ENCODE measurements at places on chromosomes 4 and X.
A peak's percentile ranks its signal among the peaks of the same experiment; 100 is the strongest.

DNA sequence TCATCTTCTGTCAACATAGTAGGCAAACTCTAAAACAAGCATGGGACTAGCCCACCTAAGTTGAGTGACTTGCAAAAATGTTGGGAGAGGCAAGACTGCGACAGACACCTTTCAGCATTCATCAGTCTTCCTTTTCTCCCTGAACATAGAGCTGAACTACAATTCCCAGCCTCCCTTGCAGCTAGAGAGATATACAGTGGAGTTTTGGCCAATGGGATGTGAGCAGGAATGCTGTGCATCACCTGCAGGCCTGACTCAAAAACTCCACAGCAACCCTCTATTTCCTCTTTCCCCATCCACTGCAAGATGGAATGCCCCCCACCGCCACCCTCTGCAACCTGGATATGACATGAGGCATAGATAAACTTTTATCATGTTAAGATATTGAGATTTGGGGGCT is 66.5 kb downstream of the PDHA1 start:
- no peak for DNase-seq

DNA sequence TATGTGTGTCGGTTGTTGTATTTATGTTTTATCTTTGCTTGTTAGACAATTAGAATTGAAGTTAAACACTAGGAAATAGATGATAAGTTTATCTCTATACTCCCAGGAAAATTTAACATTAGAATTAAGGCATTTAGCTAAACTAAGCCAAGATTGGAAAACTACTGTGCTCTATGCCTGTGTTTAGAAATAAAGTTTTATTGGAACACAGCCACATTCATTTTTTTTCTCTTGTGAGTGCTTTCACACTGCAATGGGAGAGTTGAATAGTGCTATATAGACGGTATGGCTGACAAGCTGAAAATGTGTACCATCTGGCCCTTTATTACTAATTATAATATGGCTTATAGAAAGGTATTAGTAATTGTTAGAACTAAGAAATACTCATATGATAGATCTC is 186.7 kb upstream of the NUDT6 start:
- DNase-seq = no peak

GRCh38 chr4:41095192-41095872 is 119.0 kb downstream of the APBB2 start:
- DNase-seq = no peak

- no peak for DNase-seq
These were observed 32.5 kb downstream of the AKAP4 start for GRCh38 chrX:50168241-50168687.

- DNase-seq = peak; percentile 8
These were observed 1179.6 kb upstream of the PCDH7 start for GRCh38 chr4:29540439-29541102.

- DNase-seq = no peak
These were observed 22.8 kb upstream of the IL3RA start for GRCh38 chrX:1313788-1314187.

DNA sequence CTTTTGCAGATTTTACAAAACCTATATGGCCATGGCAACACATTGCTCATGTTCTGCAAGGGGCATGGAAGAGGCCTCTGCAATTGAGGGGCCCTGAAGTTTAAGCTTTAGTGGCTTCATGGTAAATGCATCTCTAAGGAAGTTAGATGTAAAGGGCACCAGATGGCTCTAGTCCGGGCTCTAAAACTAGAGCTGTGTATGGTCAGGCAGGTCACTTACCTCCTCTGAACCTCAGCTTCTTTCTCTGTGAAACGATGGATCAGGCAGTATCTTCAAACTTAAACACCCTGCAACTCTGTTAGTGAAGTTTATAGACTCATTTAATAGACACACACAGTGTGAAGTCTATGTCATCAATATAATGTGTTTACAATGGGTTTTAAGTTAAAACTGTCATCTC is 10.0 kb downstream of the MAGEB17 start:
- DNase-seq = no peak

DNA sequence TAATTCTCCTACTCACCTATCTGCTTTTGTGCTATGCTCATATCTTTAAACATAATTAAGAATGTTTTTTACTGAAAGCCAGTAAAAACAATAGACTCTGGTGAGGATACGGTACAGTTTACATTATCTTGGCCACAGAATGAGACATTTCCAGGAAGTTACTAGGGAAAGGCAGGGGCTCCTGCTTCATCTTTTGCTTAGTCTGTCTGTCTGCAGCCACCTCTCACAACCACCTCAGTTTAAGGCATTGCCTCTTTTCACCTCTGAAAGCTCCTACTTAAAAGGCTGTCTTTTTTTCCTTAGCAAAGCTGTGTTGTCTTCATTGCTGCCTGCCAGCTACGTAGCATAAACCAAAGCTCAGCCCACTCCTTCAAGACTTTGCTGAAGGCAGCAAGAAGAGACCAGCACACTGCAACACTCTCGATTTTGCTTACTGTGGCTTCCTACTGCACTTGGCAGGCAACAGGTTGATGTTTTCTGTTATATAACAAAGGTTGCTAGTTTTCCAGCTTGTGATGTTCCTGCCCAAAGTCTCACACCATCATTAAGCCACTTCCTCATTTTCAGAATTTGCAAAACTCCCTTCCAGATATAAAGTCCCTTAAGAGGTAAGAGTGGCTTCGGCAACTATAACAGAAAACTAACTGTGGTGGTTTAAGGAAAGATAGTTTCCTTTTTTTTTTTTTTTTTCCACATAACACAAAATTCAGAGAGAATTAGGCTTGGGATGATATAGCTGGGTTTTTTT is 432.9 kb downstream of the GRXCR1 start:
- DNase-seq = peak; percentile 22

- DNase-seq = no peak
These were observed 488.6 kb downstream of the KCTD8 start for GRCh38 chr4:43959976-43960375.

- DNase-seq = no peak
These were observed 71.9 kb upstream of the FAM9A start for GRCh38 chrX:8873102-8873501.

DNA sequence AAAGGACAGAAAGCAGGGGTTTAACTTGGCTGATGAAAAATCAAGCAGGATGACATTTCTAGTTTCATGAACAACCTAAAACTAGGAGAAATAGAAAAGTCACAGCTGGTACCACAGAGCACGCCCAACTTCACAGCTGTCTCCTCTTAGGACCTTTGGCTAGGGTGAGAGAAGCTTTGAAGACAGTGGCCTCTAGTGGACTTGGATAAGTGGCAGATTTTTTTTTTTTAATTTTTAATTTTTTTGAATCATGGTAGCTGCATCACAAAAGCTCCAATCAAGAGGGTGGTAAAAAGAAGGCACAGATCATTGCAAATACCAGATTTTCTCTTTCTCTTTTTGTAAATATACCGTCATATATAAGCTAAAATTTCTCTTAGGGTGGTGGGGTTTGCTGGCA is 20.2 kb upstream of the MAP3K15 start:
- peak; percentile 8 for DNase-seq

GRCh38 chrX:96376266-96376665 is 308.4 kb upstream of the DIAPH2 start:
- DNase-seq = no peak

GRCh38 chrX:44816367-44816766 is 27.5 kb upstream of the DUSP21 start:
- no peak for DNase-seq

DNA sequence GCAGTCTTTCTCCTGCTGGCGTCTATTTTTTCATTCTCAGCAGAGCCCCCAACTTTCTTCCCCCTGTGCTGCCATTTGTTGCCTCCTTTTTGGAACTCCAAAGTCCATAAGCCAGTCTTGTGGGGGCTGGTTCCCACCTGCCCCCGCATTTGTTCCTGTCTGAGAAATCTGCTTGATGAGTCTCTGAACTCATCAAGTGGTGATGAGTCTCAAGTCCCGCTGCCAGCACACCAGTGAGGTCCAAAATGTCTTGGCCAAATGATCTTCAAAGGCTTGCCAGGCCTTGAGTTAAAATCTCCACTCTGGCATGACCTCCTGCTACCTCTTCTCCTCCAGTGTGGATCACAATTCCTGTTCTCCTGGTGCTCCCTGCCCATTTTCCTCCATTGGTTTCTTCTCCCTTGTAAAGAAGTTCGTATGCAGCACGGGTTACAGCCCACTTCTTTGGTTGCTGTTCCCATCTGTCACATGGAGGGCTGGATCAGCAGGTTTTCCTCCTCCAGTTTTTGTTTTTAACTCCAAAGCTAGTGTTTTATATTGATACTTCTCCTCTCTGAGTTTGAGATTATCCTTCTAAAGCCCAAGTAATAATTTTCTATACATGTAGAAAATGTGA is 72.7 kb upstream of the LIMCH1 start:
- no peak for DNase-seq

DNA sequence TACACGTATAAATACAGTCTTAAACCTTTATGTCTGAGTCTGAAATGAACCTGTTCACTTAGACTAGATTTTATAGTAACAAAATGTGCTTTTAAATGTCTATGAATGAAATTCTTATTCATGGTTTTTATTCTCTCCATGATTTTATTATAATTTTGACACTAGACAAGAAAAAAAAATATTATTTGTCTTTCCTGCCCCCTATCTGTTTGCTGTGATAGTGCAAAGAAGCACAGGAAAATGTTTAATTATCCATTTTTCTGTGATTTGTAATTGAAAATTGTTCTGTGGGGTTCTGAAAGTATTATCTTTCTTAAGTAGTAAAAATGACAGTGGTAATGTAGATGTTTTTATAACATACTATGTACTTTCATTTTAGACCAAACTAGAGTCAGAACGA is 52.0 kb downstream of the INTS6L start:
- no peak for DNase-seq

DNA sequence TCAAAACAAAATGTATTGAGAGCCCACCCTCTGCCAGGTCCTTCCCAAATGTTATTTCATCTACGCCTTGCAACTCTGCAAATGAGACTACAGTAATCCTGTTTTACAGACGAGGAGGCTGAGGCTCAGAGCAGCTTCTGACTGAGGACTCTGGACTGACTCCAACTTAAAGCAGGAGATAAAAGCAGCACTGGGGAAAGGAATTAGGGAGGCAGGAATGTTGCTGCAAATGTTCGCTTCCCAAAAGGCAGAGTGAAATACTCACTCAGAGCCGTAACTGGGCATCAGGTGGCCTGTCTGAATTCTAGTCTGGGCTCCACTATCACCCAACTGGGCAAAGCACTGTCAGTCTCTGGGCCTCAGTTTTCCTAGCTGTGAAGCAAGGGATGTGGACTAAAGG is 94.7 kb upstream of the SRD5A3 start:
- DNase-seq = no peak

- DNase-seq = no peak
These were observed 54.6 kb downstream of the CPZ start for GRCh38 chr4:8647094-8647570.

GRCh38 chr4:168503652-168504362 is 7.0 kb downstream of the PALLD start:
- no peak for DNase-seq

- DNase-seq = no peak
These were observed 70.8 kb upstream of the GALNTL6 start for GRCh38 chr4:171742436-171742835.

GRCh38 chr4:158845311-158846041 is 76.7 kb downstream of the FNIP2 start:
- no peak for DNase-seq

GRCh38 chr4:72525938-72526337 is 43.1 kb downstream of the ADAMTS3 start:
- DNase-seq = peak; percentile 89

DNA sequence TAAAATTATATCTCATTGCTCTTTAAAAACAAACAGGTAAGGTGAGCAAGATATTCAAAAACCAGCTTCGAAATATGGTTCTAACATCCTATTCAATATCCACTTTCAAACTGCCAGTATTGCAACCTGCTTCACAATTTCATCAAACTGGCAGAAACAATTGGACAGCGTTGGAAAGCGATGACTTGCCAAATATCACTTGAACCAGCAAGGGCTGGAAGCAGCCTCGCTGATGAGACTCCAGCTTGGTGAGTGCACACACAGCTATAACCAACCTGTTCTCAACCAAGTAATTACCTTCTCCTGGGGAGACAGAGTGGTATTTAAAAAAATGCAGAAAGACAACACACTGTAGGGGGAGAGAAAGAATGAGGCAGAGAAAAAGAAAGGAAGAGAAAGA is 155.8 kb upstream of the RAI2 start:
- no peak for DNase-seq

DNA sequence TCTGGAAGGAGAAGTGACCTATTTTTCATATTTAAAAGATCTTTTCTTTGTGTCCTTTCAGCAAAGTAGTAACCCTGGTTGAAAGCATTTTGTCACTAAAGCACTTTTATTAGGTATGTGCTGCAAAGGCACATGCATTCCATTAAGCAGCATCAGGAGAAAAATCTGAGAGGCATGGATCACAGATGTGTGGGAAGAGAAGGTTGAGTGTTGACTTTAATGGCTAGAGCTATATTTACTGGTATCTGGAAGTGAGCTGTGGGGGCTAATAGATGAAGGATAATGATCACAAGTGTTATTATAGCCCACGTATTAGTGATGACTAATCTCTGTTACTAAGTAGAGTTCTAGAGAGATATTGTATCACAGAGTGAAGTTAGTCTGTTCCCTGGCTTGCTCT is 1520.7 kb downstream of the ARAP2 start:
- no peak for DNase-seq

- DNase-seq = no peak
These were observed 14.8 kb downstream of the ZNF185 start for GRCh38 chrX:152912641-152913040.

DNA sequence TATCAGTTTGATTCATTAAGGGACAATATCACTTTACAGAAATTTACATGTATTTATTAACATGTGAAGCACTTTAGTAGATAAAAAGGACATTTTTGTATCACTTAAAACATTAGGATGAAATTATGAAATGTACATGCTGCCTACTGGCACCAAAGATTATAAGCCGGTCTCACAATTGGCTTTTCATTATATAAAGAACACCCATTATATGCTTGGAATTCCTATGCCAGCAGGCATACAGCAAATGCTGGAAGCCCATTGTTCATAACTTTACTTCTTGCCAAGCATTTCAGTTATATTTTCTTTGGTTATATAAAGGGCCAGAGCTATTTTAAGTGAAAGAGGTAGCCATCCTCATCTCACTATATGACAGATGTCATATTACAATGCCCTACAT is 145.9 kb downstream of the DMD start:
- DNase-seq = no peak

GRCh38 chrX:71236836-71237235 is 13.8 kb downstream of the GJB1 start:
- no peak for DNase-seq

- DNase-seq = peak; percentile 60
These were observed 305.7 kb downstream of the PDHA2 start for GRCh38 chr4:96145601-96146000.
